ENCODE measurements at places on chromosomes 7 and 10. TPM values are rescaled to one million over a fixed set of nuclear protein-coding genes. Genes with fewer than 3 reads are reported as not detected.
A peak's percentile ranks its signal among the peaks of the same experiment; 100 is the strongest.

OR6B1 gene
- not detected for total RNA-seq

GRCh38 chr7:122430710-122431109 is 126.2 kb upstream of the FEZF1 start:
- H3K36me3 ChIP-seq: no peaks in the 10 kb centered on the region
- no peaks in the 10 kb centered on the region for H3K27me3 ChIP-seq
- DNase-seq: no peak

- H3K27ac ChIP-seq: no peak overlapping the region
- no peaks in the 10 kb centered on the region for H3K27me3 ChIP-seq
- no peaks in the 10 kb centered on the region for H3K36me3 ChIP-seq
- no peak for DNase-seq
- no peak overlapping the region for H3K4me3 ChIP-seq
- H3K4me1 ChIP-seq: no peaks in the 10 kb centered on the region
Measured at GRCh38 chr10:98380493-98381339, 34.3 kb downstream of the PYROXD2 start.

DNA sequence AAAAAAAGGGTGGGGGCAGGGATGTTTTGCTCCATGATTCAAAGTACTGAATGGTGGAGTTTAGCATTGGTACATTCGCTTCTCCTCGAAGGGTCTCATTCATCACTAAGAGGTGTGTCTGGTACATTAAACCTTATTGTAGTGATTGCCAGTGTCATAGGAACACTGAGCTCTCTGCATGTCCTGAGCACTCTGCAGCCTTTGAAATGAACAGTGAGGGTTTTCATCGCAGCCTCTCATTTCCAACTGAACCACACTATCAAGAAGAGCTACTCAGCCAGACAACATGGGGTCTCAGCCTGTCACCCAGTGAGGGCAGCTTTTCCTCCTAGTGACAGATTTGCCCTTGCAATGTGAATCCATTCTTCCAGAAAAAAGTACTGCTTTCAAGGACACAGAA is 7.6 kb upstream of the DEPP1 start:
- no peaks in the 10 kb centered on the region for H3K36me3 ChIP-seq
- DNase-seq: no peak
- no peaks in the 10 kb centered on the region for H3K27me3 ChIP-seq
- H3K4me1 ChIP-seq: no peaks in the 10 kb centered on the region
- H3K4me3 ChIP-seq: no peak overlapping the region

DNA sequence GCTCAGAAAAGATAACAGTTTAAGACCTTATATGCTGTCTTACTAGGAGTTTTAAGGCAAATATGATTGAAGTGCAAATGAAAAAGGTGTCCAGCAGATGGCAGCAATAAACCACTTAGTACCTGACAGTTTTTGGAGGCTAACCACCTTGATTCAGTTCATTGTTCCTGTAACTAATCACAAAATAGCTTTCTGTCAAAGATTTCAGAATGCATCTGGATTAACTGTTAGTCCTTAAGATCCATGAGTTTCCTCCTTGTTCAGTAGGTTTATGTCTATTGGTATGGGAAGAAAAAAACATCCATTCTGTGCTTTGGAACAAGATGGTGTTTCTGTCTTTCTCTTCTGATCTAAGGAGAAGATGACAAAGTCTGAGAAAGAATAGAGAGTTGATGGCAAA is 46.6 kb downstream of the CCSER2 start:
- no peak overlapping the region for H3K4me3 ChIP-seq
- H3K4me1 ChIP-seq: peaks cover 41% of the 10 kb centered on the region
- no peak overlapping the region for H3K27ac ChIP-seq

TNS3 gene
- total RNA-seq: 0.11 TPM

GRCh38 chr10:24737001-24737400 is 13.3 kb upstream of the ARHGAP21 start:
- no peak for DNase-seq
- no peak overlapping the region for H3K4me3 ChIP-seq
- H3K4me1 ChIP-seq: no peaks in the 10 kb centered on the region
- H3K27me3 ChIP-seq: no peaks in the 10 kb centered on the region
- no peak overlapping the region for H3K27ac ChIP-seq
- H3K36me3 ChIP-seq: no peaks in the 10 kb centered on the region

HABP2 gene
- total RNA-seq: not detected

CCDC3 gene
- 0.14 TPM for total RNA-seq

DNAJC30 gene
- total RNA-seq: 7.8 TPM

SLC16A9 gene
- 1.0 TPM for total RNA-seq

- no peaks in the 10 kb centered on the region for H3K36me3 ChIP-seq
- H3K27me3 ChIP-seq: no peaks in the 10 kb centered on the region
- no peaks in the 10 kb centered on the region for H3K4me1 ChIP-seq
- H3K4me3 ChIP-seq: no peak overlapping the region
Measured at GRCh38 chr10:115604627-115605026, 511.5 kb downstream of the ATRNL1 start.

CAV1 gene
- 0.25 TPM for total RNA-seq

ACTL6B gene
- total RNA-seq: not detected

SPDYE8 gene
- not detected for total RNA-seq

- H3K36me3 ChIP-seq: no peaks in the 10 kb centered on the region
- no peak overlapping the region for H3K4me3 ChIP-seq
- no peak overlapping the region for H3K27ac ChIP-seq
Measured at GRCh38 chr7:3991731-3992231, 690.3 kb upstream of the FOXK1 start.

DNA sequence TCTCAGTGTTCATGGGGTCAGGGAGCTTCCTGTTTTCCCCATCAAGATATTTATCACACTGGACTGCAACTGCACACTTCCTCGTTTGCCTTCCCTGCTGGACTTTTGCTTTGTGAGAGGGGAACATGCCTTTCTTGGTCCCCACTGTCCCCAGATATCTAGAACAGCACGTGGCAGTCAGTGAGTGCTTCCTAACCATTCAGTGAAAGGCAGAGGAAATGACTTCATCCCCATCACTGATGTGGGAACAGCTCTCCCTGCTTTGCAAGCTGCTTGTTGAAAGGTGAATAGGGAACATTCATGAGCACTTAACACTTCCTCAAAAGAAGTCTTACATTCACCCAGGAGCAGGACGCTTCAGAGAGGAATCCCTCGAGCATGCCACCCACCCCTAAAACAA is 135.4 kb downstream of the MYOF start:
- H3K27ac ChIP-seq: peak overlapping the region; percentile 40
- peaks cover 6% of the 10 kb centered on the region for H3K4me1 ChIP-seq
- no peak overlapping the region for H3K4me3 ChIP-seq
- peaks cover 21% of the 10 kb centered on the region for H3K36me3 ChIP-seq
- H3K27me3 ChIP-seq: no peaks in the 10 kb centered on the region
- no peak for DNase-seq

SEMA3A gene
- 1.6 TPM for total RNA-seq

CCSER2 gene
- total RNA-seq: 85.2 TPM

ZNF107 gene
- 16.5 TPM for total RNA-seq
